Naive thymus-derived CD8-positive, alpha-beta T cell (primary cell): ENCODE measurements at places on chromosomes 13 and 19. TPM values are rescaled to one million over a fixed set of nuclear protein-coding genes. Genes with fewer than 3 reads are reported as not detected.

The ADGRE1 gene
- 0.35 TPM for polyA plus RNA-seq

The PTPRH gene
- not detected for polyA plus RNA-seq

The PTH2 gene
- not detected for polyA plus RNA-seq

The GPR183 gene
- 35.5 TPM for polyA plus RNA-seq

The PSG2 gene
- polyA plus RNA-seq, result not detected

The LAIR2 gene
- polyA plus RNA-seq, result 17.2 TPM

The TRIM13 gene
- 7.5 TPM for polyA plus RNA-seq

The SAMD1 gene
- polyA plus RNA-seq, result 2.3 TPM

The ZNF304 gene
- polyA plus RNA-seq, result 1.5 TPM

The PLPPR3 gene
- not detected for polyA plus RNA-seq

The CEACAM7 gene
- not detected for polyA plus RNA-seq

The LRP3 gene
- not detected for polyA plus RNA-seq

The TRPM4 gene
- polyA plus RNA-seq, result not detected

The AKAP11 gene
- polyA plus RNA-seq, result 2.5 TPM

The TMC4 gene
- 0.13 TPM for polyA plus RNA-seq

The TEX26 gene
- polyA plus RNA-seq, result not detected

The ZNF557 gene
- 7.4 TPM for polyA plus RNA-seq

The YJEFN3 gene
- not detected for polyA plus RNA-seq

The ALKBH7 gene
- polyA plus RNA-seq, result 162 TPM

The SMIM44 gene
- not detected for polyA plus RNA-seq

The TMPRSS9 gene
- polyA plus RNA-seq, result not detected

The CRLF1 gene
- 0.55 TPM for polyA plus RNA-seq

The IRGQ gene
- 1.1 TPM for polyA plus RNA-seq

The ARMC6 gene
- polyA plus RNA-seq, result 38.2 TPM

The CYP2A6 gene
- polyA plus RNA-seq, result not detected

The FUT2 gene
- 0.17 TPM for polyA plus RNA-seq

The GRIK5 gene
- not detected for polyA plus RNA-seq

The SLC10A2 gene
- polyA plus RNA-seq, result not detected

The FCAR gene
- 0.19 TPM for polyA plus RNA-seq

The CYP2A13 gene
- polyA plus RNA-seq, result not detected

The AMER2 gene
- 0.14 TPM for polyA plus RNA-seq

The SULT2B1 gene
- not detected for polyA plus RNA-seq

The ALG5 gene
- polyA plus RNA-seq, result 89.5 TPM

The ATXN8OS gene
- polyA plus RNA-seq, result not detected

The ZNF426 gene
- polyA plus RNA-seq, result 18.4 TPM

The PEG3 gene
- polyA plus RNA-seq, result not detected

The ZGLP1 gene
- polyA plus RNA-seq, result not detected

The KLF1 gene
- polyA plus RNA-seq, result 0.45 TPM

The ZNF71 gene
- polyA plus RNA-seq, result 6.9 TPM

The KLK2 gene
- not detected for polyA plus RNA-seq

The KLK5 gene
- polyA plus RNA-seq, result not detected
